ENCODE measurements at places on chromosomes 11 and 22.

DNA sequence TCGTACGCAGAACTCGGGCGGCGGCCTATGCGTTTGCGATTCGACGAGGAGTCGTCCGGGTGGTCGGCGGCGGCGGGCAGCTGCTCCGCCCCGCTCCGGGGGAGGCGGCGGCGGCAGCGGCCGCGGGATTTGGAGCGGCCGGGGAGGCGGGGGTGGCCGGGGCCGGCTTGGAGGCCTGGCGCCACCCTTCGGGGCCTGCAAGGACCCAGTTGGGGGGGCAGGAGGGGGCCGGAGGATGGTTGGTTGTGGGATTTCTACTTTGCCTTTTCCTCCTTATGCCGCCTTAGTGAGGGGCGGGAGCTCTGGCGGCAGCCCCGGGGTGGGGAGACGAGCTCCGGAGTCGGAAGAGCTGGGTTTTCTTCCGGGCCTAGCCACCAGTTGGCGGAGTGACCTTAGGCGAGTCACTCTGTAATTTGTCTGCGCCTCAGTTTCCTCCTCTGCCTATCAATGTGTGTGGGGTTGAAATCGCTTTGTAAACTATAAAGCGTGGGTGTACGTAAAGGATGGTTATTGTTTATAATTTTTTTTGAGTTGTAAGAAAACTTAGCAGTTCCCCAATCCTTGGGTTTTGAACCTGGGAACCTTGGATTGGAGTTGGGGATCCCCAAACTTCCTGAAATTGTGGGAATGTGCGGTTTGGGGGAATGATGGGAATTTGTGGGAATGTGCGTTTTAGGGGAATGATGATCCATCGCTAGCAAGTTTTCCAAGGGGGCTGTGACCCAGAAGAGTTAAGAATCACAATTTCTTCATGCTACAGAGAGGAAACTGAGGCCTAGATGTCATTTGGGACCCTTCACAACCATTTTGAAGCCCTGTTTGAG lies 679 bp downstream of the TUG1 start:
- DNase-seq, result peak; percentile 63

- DNase-seq, result peak; percentile 69
Observed at GRCh38 chr22:41557401-41558240, 3.2 kb upstream of the CSDC2 start.

DNA sequence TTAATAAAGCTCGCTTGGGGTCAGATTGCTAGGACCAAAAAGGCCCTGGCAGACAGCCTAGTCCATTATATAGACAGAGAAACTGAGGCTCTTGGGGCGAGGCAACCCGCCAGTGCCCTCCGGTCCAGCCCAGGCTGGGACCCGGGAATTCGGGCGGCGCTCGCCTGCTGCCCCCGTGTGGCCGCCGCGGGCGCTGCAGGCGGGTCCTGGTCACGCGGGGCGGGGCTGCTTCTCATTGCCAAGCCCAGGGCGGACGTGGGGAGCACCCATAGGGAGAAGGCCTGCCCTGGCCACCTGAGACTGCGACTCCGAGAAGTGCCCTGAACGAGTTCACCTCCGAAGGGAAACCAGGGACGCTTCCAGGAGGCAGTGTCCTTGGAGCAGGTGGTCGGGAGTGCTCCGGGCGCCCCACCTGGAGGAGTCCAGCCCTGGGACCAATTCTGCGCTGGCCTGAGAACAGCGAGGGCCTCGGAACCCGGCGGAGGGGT lies 36.0 kb upstream of the CSNK1E start:
- DNase-seq, result peak; percentile 68

DNA sequence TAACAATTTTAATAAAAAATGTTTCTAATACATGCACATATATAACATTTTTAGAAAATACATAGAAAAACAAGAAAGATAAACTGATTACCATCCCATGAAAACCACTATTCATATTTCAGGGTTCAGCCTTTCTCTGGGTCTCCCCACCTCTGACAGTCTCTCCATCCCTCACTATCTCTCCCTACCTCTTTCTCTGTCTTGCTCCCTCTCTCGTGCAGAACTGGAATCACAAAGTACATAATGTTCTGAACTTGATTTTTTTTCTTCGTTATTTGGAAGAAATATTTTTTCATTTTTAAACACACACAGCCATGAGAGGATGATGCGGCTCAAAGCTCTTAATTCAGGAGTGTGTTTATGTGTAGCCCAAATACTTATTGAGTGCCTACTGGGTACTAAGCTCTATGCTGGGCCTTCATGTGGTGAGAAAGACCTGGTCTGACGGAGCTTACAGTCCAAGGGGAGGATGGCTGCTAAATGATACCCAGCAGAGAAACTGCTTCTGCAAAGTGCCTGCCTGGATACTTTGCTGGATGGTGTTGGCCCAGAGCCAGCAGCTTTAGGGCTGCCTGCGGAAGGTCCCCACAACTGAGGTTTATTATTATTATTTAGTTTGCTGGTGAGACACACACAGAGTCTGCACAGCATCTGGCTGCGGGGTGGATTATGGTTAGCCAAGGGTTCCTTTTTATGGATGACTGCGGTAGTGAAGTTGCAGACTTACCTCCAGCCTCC lies 42.6 kb downstream of the SC5D start:
- DNase-seq, result no peak

- no peak for DNase-seq
Observed at GRCh38 chr11:75143420-75143731, 7.5 kb upstream of the SLCO2B1 start.

- no peak for DNase-seq
Observed at GRCh38 chr11:7826324-7826723, 29.6 kb upstream of the OR5P2 start.
